Activated CD4-positive, alpha-beta T cell treated with anti-CD3 and anti-CD28 coated beads for 1 hour (primary cell): ENCODE measurements at places on chromosomes 13 and 19.

- no peak for DNase-seq
Observed at GRCh38 chr13:20178156-20178555, 14.6 kb downstream of the GJB2 start.

- no peak for DNase-seq
Observed at GRCh38 chr19:47726467-47726866, 13.2 kb downstream of the EHD2 start.

DNA sequence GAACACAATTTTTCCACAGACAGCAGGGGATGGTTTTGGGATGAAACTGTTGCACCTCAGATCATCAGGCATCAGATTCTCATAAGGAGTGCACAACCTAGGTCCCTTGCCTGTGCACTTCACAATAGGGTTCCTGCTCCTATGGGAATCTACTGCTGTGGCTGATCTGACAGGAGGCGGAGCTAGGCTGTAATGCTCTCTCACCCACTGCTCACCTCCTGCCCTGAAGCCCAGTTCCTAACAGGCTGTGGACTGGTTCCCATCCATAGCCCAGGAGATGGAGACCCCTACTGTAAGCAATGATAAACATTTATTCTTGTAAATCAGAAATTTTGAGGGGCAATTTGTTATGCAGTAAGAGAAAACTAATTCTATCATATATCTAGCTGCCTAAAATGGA, 1234.7 kb downstream of the SLITRK1 start:
- DNase-seq: no peak

DNA sequence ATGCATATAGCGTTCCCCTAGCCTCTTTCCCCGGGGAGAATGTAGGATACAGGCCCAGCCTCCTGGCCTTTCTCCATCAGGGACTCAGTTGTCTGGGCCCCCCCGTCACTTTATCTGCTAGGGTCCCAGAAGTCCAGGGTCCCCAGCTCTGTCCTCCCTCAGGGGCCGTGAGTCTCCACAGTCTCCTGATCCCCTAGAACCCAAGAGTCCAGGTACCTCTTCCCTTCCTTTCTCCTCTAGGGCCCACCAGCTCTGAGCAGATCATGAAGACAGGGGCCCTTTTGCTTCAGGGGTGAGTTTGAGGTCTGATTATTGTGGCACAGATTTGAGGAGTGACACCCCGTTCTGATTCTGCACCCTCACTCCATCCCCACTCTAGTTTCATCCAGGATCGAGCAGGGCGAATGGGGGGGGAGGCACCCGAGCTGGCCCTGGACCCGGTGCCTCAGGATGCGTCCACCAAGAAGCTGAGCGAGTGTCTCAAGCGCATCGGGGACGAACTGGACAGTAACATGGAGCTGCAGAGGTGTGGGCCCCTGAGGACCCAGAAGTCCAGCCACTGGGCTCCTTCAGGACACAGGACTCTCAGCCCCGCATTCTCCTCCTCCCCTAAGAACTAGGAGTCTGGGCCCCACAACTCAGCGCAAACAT, 758 bp downstream of the BAX start:
- DNase-seq: no peak

DNA sequence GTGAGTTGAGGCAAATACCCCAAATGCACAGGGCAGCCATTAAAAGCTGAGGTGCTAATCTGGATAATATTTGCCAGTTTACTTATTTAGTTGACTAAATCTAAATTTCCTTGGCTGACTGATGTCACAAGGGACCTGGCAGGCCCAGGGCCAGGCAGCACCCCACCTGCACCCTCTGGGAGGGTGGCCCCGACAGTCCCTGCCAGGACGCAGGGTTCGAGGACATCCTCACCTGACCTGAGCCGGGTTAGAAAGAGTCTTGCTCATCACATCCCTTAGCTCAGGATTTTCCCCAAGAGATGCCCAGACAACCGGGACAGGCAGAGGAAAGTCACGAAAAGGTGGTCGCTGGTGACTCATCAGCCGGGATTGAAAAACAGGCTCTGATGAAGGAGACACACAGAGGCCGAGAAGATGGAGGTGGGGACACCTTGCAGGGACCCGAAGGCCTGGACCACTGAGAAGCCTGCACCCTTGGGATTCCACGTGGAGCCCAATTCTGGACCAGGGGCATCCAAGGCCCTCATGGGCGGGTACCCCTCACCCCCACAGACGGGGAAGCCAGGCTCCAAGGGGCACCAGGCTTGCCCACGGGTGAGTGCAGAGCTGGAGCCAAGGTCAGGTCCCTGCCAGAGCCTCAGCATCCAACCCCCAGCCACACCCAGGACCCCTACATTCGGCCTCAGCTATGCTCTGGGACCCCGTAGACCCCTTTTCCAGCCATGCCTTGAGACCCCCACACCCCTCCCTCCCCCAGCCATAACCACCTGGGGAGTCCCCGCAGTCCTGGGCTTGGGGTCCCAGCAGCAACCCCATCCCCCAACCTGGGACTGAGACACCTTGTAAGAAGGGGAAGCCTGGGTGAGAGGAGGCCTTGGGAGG, 103.2 kb downstream of the SOX1 start:
- no peak for DNase-seq

DNA sequence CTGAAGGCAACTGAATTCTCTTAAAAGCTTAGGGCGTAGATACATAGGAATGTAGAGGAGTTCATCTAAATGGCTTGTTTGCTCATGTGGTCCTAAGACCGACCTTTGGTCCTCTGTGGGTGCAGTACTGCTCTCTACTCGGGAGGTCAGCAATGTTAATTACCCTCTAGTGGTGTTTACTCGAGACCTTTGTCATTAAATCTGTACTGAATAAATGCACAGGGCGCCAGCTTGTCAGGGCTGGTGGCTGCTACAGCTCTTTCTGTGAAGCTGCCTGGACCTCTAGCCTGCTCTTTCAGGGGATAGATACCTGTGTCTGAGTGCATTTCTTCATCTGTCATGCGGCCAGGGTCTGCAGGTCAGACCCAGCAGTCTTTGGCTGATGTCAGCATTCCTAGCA, 29.2 kb upstream of the MPHOSPH8 start:
- no peak for DNase-seq

GRCh38 chr13:35530147-35530546, 53.7 kb upstream of the MAB21L1 start:
- no peak for DNase-seq

DNA sequence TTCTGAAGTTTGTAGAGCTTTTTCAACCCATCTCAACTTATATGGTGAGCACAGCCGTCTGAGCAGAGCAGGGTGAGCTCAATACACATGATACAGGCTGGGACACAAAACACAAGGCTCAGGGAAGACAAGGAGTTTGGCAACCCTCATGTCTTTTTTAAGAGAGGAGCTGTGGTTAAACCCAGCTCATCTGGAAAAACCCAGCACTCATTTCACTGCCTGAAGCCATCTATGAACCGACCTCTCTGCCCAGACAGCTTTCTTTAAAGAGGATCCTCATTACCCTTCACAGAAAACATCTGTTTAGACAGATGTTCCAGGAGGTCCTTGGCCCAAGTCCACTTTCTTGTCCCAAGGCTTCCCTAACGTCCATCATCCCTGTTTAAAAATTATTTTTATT, 170.0 kb upstream of the TSHZ3 start:
- DNase-seq: no peak

GRCh38 chr19:38801359-38802095, 11.2 kb downstream of the LGALS4 start:
- DNase-seq: no peak
